K562 (cell line): ENCODE measurements at places on chromosomes 6 and 20.

GRCh38 chr6:41277605-41278004, 8.9 kb downstream of the TREM1 start:
- no peaks in the 10 kb centered on the region for H3K36me3 ChIP-seq
- peaks cover 29% of the 10 kb centered on the region; the same call in 2 of the 3 replicates for H3K27me3 ChIP-seq
- H3K4me1 ChIP-seq, result peaks cover 8% of the 10 kb centered on the region; the same call in 2 of the 3 replicates
- no peak for DNase-seq

DNA sequence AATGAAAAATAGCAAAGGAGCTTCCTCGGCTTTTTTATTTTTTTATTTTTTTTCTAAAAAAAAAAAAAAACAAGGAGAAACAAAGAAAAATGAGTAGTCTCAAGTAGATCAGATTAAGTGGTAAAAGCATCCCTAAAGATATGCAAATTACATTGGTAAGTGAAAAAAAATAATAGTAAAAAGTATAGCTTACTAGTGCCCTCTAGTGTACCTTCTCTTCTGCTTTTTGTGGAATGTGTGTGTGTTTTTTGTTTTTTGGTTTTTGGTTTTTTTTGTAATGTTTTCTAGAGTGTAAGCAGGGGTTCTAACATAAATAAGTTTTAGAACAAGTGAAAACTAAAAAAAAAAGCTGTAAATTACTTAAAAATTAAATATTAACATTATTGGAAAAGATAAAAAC, 1062.0 kb downstream of the HACE1 start:
- H3K27me3 ChIP-seq, result no peaks in the 10 kb centered on the region
- no peak for DNase-seq
- no peaks in the 10 kb centered on the region for H3K36me3 ChIP-seq
- H3K27ac ChIP-seq, result no peak overlapping the region
- no peaks in the 10 kb centered on the region for H3K4me1 ChIP-seq

DNA sequence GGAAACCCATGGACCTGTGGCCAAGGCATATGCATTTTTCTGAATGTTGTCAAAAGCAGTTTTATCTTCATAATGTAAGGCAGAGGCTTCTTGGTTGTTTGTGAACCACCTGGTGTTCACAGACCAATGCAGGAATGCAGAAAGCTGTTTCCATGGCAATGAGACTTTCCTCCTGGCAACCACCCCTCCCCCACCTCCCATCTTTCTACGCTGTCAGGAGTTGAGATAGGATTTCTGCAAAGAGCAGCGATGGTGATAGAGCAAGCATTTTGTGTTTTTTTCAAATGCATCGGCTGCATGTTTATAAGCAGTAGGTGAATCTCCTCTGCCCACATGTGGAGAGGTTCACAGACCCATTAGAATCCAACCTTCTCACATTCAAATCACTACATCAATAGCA, 114.1 kb upstream of the SMLR1 start:
- H3K27me3 ChIP-seq, result no peaks in the 10 kb centered on the region
- no peaks in the 10 kb centered on the region for H3K4me1 ChIP-seq
- DNase-seq, result no peak

- H3K4me3 ChIP-seq, result no peak overlapping the region
- H3K4me1 ChIP-seq, result no peaks in the 10 kb centered on the region
- peak; percentile 80 for DNase-seq
- no peaks in the 10 kb centered on the region for H3K36me3 ChIP-seq
- no peaks in the 10 kb centered on the region for H3K27me3 ChIP-seq
- no peak overlapping the region for H3K27ac ChIP-seq
Observed at GRCh38 chr6:47787620-47788497, 6.0 kb downstream of the OPN5 start.

DNA sequence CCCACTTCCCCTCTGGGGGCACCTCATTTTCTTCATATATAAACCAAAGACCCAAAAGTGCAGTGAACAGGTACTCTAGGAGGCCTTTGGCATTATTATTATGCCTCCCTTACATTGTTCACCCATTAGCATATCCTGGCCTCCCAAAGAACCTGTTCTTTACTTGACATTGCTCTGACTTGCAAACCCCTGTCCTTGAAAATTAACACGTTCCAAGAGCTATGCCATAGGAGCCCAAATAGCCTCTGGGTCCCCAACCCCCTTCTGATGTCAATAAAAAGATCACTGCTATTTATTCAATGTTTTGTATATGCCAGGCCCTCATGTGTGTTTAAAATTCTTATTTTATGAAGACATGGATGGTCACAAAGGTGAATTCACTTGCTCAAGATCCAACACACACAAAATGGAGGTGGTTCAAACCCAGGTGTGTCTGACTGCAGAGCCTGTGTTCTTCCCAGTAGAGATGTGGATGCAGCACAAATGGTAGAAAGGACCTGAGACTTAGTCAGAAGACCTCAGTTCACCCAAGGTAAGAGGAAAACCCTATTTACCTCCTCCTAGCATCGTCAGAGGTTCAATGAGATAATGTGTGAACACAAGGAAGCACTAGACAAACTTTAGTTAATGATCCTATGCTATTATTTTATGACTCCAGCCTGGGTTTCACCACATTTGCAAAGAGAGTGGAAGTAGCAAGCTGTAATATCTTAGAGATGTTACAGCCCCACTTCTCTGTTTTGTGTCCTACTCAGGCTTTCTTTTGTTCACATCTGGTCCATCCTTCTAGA, 36.6 kb downstream of the BCL2L1 start:
- no peak for DNase-seq
- no peak overlapping the region for H3K4me3 ChIP-seq
- peak overlapping the region; percentile 66 for H3K27ac ChIP-seq
- no peaks in the 10 kb centered on the region for H3K27me3 ChIP-seq

DNA sequence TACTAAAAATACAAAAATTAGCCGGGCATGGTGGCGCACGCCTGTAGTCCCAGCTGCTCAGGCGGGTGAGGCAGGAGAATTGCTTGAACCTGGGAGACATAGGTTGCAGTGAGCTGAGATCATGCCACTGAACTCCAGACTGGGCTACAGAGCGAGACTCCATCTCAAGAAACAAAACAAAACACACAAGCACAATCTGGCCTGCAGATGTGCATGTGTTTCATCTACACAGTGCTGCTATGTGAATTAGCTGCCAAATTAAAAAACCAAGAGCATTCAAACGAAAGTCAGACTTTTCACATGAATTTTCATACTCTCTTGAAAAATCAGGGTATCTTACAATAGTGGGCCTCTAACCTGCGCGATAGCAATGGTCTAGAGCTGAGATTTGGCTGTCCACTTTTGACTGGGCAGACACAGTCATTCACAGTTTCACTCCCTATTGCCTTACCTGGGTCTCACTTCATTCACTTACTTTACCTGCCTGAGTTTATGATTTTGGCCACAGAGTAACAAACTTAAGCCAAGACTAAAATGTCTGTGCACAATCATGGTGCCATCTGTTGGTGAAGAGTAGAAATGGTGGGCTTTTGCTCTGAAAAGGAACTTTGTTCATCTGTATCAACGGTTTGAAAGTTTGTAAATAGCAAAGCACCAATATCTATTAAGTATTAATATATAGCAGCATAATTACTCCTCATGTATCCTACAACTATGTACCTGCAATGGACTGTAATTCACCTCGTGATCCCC, 138.5 kb upstream of the UST start:
- no peaks in the 10 kb centered on the region for H3K36me3 ChIP-seq
- H3K27me3 ChIP-seq, result peaks cover 5% of the 10 kb centered on the region

DNA sequence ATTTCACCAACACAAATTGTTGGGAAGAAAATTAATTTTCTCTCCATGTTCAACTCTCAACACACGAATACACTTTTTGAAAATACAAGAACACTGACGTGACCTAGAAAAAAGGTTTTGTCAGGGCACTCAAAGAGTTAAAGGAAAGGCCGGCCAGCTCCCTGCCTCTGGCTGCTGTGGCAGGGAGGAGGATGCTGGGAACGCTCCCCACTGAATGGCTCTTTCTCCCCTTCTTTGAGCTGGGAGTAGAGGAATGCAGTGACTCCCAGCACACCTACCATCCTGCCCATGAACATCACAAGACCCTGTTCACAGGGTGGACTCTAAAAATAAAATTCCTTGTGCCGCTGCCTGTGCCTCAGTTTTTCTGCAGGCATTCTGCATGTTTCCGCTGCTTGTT, 47.0 kb downstream of the MAP3K5 start:
- H3K36me3 ChIP-seq, result no peaks in the 10 kb centered on the region
- H3K27ac ChIP-seq, result no peak overlapping the region
- no peak overlapping the region for H3K4me3 ChIP-seq
- H3K27me3 ChIP-seq, result no peaks in the 10 kb centered on the region
- peaks cover 34% of the 10 kb centered on the region for H3K4me1 ChIP-seq

DNA sequence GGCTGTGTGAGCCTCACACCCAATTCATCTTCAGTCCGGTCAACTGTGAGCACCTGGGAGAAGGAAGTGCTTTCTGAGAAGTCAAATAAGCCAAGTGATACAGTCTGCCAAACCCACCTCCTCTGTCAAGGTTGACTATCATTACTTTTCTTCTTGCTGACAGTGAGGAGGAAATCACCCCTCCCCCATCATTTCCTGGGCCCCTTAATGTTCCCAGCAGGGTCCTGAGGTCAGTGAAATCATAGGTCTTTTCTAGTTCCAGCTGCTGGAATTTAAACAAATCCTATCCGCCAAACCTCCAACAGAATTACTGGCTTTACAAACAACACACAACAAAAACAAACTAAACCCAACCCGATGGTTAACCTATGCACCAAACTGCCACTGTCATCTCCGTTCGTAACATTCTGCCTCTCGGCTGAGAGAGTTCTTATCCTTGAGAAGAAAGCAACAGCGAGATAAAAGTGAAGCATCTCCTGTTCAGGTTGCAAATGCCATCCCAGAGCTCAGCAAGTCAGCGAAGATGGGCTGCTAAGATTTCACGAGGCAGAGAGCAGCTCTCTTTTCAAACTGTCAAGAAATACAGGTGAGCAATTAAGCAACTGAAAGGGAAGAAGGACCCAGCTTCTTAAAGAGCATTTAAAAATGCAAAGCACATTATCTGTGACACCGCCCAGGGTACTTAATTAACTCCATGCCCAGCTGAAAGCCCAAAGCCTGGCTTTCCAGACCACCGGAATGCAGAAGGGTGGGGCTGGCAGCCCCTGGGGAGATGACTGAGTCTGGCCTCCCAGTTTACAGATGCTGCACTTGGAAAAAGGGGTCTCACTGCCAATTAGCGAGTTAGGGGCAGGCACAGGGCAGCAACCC, 24.7 kb downstream of the GFOD1 start:
- H3K4me1 ChIP-seq, result no peaks in the 10 kb centered on the region
- DNase-seq, result no peak
- H3K4me3 ChIP-seq, result no peak overlapping the region
- no peak overlapping the region for H3K27ac ChIP-seq
- H3K36me3 ChIP-seq, result no peaks in the 10 kb centered on the region; the same call in 2 of the 3 replicates

- H3K27me3 ChIP-seq, result no peaks in the 10 kb centered on the region
- no peak overlapping the region for H3K27ac ChIP-seq
Observed at GRCh38 chr6:128271527-128271926, 248.9 kb downstream of the PTPRK start.

GRCh38 chr20:53045941-53046340, 73.8 kb downstream of the TSHZ2 start:
- no peak overlapping the region for H3K4me3 ChIP-seq
- no peaks in the 10 kb centered on the region for H3K36me3 ChIP-seq
- DNase-seq, result no peak
- peaks cover 10% of the 10 kb centered on the region for H3K27me3 ChIP-seq

DNA sequence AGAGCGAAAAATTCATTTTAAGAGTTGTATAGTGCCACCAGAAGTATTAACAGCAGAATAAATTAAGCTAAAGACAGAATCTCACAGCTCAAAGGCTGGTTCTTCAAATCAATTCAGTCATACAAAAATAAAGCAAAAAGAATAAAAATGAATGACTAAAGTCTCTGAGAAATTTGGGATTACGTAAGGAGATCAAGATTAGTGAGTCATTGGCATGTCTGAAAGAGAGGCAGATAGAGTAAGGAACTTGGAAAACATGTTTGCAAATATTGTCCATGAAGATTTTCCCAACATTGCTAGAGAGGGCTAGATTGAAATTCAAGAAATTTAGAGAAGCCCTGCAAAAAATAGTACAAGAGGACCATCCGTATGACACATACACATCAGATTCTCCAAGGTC, 1413.9 kb upstream of the ADGRB3 start:
- H3K27me3 ChIP-seq, result no peaks in the 10 kb centered on the region
- no peak overlapping the region for H3K4me3 ChIP-seq
- H3K36me3 ChIP-seq, result no peaks in the 10 kb centered on the region
- DNase-seq, result no peak
- no peaks in the 10 kb centered on the region for H3K4me1 ChIP-seq
- H3K27ac ChIP-seq, result no peak overlapping the region

- no peak overlapping the region for H3K4me3 ChIP-seq
- H3K27ac ChIP-seq, result no peak overlapping the region
- DNase-seq, result no peak
- H3K36me3 ChIP-seq, result no peaks in the 10 kb centered on the region
Observed at GRCh38 chr6:15877231-15877630, 214.4 kb upstream of the DTNBP1 start.

DNA sequence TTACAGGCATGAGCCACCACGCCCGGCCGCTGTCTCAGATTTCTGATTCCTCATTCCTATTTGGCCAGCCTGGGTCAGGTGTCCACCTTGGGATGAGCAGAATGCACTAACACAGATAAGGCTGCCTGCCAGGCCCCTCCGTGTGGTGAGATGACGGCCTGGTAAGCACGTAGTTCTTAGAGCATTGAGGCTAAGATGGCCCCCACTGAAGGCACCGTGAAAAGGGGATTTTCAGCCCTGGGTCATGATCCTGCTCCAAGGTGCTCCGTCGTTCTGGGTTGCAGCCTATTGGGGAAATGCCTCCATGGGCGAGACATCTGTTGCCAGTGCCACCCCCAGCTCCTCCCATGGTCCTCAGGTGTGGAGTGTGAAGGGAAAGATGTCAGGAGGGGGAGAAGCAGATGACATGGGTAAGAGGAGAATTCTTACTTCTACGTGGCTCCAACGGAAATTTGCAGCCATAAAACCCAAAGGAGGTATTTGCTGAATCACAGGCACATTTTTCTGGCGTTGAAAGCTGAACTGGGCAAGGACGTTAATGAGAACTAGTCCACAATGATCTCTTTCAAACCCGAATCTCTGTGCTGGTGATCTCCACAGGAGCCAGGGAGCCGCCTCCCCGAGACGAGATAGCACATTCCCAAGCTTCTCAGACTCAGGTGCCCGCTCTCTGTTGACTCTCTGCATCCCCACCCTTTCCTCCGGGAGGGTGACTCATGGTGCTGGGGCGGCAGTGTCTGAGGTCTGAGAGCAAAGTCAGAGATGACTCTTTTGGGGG, 34.0 kb upstream of the BMP6 start:
- no peak overlapping the region; the same call in 1 of the 2 replicates for H3K4me3 ChIP-seq
- H3K27me3 ChIP-seq, result no peaks in the 10 kb centered on the region
